Activated T-helper 1 cell treated with anti-CD3 and anti-CD28 coated beads, Interleukin-12 subunit alpha, Interleukin-12 subunit beta, Interleukin-2, Interleukin-4 antibody, amounts not matched to agents 30 ng/mL and 10 ng/mL and 1 ng/mL, durations not matched to agents 14 hours and 24 hours and 36 hours (primary cell): ENCODE measurements at places on chromosomes 4 and X. TPM values are rescaled to one million over a fixed set of nuclear protein-coding genes. Genes with fewer than 3 reads are reported as not detected.

The ADAMTS3 gene
- total RNA-seq, result not detected in 2 replicates

The SSX2B gene
- not detected in 2 replicates for total RNA-seq

The SFRP2 gene
- total RNA-seq, result not detected in 2 replicates

The PPP4R3C gene
- not detected in 2 replicates for total RNA-seq

The PLAC8 gene
- total RNA-seq, result 35.5 and 41.9 TPM in 2 replicates

The NAT8L gene
- total RNA-seq, result 7.4 and 8.0 TPM in 2 replicates

The TMEM47 gene
- total RNA-seq, result not detected in 2 replicates

The PNMA6F gene
- not detected in 2 replicates for total RNA-seq

The GAGE12H gene
- total RNA-seq, result not detected in 2 replicates

The ERAS gene
- total RNA-seq, result not detected in 2 replicates

The TRIM61 gene
- total RNA-seq, result 2.4 and 3.1 TPM in 2 replicates

The LDB2 gene
- not detected in 2 replicates for total RNA-seq

The PPP1R3F gene
- total RNA-seq, result 6.5 and 6.9 TPM in 2 replicates

The RHOXF2 gene
- total RNA-seq, result not detected in 2 replicates

The TEX11 gene
- 0.12 TPM in 1 of 2 replicates, not detected in the other for total RNA-seq

The GLOD5 gene
- not detected in 2 replicates for total RNA-seq
